ENCODE measurements at places on chromosomes 5 and 9. TPM values are rescaled to one million over a fixed set of nuclear protein-coding genes. Genes with fewer than 3 reads are reported as not detected.

TMEM215 gene
- not detected for total RNA-seq

HEMGN gene
- not detected for total RNA-seq

OR1Q1 gene
- not detected for total RNA-seq

PPP2R2B gene
- 19.6 TPM for total RNA-seq

- DNase-seq = no peak
Measured at GRCh38 chr5:95022967-95023695, 261.8 kb downstream of the MCTP1 start.

DNA sequence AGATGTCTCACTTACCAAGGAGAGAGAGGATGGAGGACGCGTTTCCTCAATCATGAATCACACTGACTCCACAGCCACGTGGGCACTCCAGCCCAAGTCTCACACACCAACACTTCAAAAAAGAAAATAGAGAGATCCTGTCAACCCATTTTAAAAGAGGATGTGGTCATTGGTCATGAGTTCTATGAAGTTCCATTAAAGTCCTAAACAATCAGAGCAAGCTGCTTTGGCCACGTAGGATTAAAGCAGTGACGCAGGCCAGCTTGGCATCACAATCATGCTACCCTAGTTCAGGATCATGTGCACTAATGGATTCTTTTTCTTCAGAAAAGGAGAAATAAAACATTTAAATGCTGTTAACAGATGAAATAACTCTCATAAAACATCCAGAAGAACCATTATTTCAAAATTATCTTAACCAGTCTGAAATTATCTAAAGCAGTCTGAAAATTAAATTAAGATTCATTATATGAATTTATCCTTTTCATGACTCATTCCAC is 108.1 kb downstream of the SEMA5A start:
- no peak for DNase-seq

DNA sequence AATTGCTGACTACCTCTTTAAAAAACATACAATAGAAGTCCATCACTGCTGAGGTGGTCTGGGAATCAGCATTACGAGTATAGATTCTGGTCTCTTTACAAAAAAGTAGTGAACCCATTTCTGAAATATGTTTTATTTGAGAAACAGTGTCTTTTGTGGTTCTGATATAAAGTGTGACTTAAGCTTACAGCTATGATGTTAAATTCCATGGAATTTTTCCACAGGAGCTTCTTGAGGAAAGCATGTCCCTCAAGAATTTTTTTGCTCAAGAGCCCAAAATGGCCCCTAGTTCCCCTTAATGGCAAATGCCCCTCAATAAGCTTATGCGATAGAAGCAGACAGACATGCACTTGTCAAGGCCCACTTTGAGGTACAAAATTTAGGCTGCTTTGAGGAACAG is 265.7 kb downstream of the FAM170A start:
- no peak for DNase-seq

DNA sequence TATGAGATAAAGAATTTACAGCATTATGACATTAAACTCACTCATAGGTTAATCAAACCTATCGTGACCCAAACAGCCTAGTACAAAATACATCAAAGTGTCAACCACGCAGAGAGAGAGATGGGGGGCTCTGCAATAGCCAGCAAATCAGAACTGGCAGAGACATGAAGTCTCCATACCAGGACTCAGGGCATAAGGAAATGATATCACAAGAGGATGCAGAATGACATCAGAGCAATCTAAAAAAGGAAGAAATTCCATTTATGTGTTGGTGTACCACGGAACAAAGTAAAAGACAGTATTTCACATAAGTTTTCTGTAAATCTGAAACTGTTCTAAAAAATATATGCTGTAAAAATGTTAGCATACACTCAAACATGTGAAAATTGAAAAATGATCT is 24.6 kb downstream of the BICD2 start:
- no peak for DNase-seq

DNA sequence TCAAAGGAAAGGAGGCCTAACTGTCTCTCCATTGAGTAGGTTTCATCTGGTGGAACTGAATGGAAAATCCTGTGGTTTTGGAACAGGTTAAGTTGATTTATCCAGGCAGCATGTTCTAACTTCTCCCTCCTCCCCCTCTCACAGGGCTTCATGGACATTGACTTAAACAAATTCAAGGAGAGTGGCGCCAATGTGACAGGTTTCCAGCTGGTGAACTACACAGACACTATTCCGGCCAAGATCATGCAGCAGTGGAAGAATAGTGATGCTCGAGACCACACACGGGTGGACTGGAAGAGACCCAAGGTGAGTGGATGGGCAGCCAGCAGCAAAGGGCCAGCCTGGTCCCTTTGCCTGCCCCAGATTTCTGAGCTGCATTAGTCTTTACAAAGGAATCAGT is 183.9 kb downstream of the GRIA1 start:
- no peak for DNase-seq

- DNase-seq = no peak
Measured at GRCh38 chr9:76539180-76539579, 80.2 kb downstream of the GCNT1 start.

DNA sequence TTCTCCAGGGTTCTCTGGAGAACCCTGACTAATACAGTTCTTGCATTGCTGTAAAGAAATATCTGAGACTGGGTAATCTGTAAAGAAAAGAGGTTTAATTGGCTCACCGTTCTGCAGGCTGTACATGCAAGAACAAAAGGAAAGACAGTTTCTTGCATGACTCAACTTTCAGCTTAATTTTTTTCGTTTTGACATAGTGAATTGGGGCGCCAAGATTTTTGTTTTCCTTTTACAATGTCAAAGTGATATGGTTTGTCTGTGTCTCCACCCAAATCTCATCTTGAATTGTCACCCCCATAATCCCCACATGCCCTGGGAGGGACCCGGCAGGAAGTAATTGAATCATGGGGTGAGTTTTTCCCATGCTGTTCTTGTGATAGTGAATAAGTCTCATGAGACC is 11.8 kb upstream of the CRHBP start:
- no peak for DNase-seq

DNA sequence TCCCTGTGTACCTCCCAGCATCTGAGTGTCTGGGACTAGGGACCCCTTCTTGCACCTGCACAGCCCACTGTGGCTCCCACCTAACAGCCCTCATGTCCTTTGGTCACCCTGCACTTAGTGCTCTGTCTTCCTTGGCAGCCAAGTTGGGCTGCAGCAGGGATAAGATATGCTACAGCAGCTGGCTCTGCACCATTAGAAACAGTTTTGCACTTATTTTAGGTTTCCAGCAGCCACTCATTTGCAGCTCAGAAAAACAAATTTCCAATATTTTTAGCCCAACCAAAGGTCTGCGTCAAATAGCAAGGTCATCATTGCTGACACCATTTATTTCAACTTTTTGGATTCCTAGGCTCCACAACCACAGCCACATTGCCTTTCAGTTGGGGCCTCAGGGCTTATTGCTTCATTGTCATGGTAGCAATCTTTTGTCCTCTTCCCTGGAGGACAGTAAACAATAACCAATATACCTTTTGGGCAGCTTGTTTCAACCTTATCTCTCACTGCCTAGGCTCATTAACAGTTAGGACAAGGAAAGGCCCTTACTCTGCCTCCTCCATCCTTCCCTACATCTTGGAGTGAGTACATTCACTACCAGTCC is 263.9 kb downstream of the COX7C start:
- no peak for DNase-seq

GRCh38 chr9:115254287-115255180 is 136.6 kb upstream of the TNC start:
- DNase-seq = peak; percentile 72

DNA sequence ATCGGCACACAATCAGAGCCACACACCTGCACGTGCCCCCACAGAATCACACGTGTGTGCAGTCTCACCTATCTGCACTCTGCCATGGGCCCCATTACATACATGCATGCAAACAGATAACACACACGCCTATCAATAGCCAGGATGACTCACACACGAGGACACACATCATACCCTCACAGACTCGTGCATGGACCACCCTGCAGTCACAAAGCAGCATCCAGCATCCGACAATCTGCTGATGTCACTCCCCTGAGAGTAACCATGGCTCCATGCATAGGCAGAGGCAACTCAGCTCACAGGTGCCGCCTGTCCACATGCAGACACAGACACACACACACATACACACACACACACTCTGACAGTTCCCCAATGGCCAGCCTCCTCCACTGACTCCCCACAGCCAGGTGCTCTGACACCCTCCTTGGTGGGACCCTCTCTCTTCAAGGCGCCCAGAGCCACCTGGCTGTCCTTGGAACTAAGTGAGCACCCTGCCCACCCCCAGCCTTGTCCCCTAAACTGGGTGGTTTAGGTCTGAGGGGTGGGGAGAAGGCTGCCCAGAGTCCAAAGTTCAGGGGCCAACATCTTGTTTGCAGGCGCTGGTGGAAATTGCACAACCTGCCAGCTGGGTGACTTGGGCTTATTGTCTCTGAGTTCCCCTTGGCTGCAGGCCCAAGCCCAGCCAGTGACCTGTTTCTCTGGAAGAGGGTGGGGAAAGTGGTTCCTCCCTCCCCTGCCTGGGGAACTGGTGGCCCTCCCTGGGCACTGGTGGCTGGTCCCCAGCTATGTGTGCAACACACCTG is 34.6 kb upstream of the NEK6 start:
- DNase-seq = peak; percentile 88

GRCh38 chr5:61232490-61233050 is 70.3 kb upstream of the SMIM15 start:
- no peak for DNase-seq

Data from sigmoid colon (tissue), 7 donors.